ENCODE measurements at places on chromosomes 16 and 17.

DNA sequence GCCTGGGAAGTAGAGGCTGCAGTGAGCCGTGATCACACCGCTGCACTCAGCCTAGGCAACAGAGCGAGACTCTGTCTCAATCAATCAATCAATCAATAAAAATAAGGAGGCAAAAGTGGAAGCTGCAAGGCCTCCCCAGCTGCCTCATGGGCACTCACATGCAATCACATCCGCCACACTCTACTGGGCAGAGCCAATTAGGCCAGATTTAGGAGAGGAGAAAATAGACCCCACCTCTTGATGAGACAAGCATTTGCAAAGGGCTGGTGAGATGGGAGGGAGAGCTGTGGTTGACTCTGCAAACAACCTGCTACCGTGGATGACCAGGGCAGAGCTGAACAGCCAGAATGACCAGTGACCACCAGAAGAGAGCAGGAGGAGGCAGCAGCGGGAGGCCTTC is 14.7 kb upstream of the GSG1L start:
- DNase-seq, result no peak

DNA sequence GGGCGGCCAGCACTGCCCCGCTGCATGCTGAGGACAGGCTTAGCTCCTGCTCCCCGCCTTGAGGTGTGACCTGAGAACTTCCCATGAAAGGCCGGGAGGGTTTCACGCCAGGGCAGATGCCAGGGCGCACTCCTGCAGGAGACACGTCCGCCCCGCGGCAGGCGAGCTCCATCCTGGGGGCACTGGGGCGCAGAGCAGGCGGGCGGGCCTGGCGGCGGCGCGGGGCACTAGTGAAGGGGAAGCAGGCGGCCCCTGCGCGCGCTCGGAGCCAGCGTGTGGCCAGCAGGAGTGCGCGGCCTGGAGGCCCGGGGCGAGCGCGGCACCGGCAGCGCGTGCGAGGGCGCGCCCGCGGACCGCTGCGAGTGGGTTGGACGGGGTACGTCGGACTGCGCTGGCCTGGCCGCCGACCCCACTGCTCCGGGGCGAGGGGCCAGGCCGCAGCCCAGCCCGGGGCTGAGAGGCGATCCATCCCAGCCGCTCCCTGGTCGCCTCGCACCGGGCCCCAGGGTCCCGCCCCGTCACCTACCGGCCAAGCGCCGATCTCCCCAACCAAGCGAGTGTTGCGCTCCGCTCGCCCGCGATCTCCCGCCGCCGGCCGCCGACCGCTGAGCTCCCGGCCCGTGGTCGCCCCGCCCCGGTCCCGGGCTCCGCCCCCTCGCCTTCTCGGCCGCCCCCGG is at the start of gene MAP3K14:
MAP3K14 (minus strand) TSS at position 587 of the 677 bp plus-strand sequence. CDS start 26,275 bp downstream, outside the sequence.
- DNase-seq, result peak; percentile 77

DNA sequence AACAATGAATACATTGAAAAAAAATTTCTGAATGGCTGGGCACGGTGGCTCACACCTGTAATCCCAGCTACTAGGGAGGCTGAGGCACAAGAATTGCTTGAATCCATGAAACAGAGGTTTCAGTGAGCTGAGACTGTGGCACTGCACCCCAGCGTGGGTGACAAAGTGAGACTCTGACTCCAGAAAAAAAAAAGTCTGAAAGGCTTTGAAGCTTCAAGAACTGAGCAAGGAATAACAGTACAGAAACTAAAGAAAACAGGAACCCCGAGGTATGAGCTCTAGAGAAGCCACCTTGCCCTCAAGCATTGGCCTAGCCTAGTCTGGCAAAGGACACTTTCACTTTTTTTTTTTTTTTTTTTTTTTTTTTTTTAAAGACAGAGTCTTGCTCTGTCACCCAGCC is 45.0 kb downstream of the TEX2 start:
- DNase-seq, result no peak

DNA sequence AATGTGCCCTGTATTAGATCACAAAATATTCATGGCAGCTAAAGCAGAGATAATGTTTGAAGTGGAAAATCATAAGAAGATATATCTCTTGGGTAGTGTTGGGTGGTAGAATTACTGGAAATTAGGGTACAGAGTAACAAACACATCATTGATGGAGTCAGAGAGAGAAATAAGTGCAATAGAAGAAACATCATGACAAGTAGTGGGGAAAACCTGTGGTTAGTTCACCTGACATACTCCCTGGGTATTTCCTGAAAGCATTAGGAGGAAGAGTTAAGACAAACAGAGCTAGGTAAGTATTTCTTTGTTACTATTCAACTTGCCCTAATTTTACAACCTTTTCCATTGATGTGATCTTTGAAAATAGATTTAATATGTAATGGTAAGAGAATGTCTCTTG is 691.9 kb upstream of the SOX9 start:
- no peak for DNase-seq

GRCh38 chr17:58932956-58933355 is 173.7 kb downstream of the TRIM37 start:
- no peak for DNase-seq

DNA sequence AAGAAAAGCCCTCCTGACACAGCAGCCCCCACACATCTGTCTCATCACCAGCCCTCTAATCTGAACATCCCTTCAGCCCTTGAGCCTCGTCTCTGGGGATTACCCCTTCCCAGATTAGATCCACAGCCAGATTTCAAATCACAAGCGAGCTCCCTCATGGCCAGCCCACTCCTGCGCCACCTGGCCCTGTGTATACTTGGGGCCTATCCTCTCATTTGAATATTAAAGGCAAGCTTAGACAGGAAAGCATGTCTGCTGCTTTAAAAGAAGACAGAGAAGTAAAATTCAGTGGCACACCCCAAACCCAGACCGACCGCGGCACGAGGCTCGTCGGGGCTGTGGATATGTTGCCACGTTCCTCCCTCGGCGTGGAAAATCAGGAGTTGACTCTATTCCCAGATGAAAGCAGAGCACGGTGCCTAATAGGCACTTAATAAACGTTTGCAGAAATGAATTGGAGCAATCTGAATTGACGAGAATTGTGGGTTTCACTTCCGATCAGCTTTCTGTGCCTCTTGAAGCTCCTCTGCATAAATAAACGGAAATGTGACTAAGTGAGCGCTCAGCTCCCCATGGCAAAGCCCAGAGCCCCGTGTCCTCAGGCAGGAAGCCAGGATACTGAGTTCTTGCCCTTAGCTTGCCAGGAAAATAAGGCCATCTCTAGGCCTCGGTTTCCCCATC is 108.0 kb downstream of the CCDC182 start:
- peak; percentile 95 for DNase-seq

DNA sequence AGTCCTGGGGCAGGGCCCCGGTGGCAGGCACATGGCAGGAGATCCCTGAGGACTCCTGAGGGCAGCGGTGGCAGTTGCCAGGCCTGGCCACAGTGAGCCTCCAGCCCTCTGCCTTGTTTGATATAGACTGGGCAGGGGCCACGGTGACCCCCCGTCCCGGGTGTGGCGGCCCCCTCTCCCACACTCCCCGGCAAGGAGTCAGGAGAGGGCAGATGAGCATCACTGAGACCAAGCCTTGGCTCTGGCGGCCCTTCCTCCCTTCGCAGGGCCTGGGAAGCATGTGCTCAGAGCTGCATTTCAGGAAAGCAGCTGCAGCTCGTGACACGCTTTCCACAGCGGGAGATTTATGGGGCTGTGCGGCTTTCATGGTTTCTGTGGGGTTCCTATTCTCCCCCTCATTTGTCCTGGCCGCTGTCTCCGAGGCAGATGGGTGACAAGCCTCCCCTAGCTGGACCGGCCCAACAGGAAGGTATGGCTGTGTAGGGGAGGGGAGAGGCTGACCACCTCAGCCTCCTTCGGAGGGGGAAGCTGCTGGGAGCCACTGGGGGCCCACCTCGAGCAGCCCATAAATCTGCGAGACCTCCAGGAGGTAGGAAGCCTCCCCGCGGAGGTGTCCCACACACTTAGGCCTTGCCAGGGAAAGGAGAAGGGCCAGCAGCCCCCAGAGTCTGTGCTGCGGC is 211.4 kb downstream of the NTN1 start:
- no peak for DNase-seq

DNA sequence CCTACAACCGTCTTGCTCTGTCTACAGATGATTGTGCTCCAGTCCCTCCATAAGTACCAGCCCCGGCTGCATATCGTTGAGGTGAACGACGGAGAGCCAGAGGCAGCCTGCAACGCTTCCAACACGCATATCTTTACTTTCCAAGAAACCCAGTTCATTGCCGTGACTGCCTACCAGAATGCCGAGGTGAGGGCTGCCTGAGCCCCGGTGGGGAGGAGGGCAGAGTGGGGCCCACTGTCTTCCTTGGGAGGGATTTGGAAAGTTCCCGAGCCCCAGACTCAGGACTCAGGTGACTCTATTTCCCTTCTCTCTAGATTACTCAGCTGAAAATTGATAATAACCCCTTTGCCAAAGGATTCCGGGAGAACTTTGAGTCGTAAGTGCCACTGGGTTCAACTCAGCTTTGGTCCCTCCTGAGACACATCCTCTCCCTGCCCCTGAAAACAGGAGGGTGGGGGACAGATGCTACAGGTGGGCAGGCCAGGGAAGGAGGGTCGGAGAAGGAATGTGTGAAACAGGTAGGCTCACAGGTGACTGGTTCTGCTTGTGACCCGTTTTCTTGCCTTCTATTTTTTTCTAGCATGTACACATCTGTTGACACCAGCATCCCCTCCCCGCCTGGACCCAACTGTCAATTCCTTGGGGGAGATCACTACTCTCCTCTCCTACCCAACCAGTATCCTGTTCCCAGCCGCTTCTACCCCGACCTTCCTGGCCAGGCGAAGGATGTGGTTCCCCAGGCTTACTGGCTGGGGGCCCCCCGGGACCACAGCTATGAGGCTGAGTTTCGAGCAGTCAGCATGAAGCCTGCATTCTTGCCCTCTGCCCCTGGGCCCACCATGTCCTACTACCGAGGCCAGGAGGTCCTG is 11.4 kb downstream of the TBX21 start:
- no peak for DNase-seq

DNA sequence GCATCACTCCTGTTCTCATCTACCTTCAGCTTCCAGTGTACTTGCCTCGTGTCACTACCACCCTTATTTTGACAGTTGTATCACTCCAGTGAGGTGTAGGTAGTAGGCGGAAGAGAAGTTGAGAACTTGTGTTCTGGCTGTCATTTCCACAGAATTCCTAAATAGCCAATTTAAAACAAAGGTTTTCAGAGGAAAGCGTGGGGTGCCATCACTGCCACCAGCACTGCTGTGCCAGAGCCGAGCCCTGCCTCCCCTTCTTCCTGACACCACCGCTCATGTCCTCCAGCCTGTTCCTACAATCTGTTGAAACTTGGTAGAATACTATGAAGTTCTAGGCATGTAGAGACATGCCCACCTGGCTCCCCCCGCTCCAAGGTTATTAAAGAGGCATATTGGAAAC is 215.8 kb downstream of the TANC2 start:
- DNase-seq, result no peak

GRCh38 chr17:81884520-81884919 is 6.9 kb downstream of the ALYREF start:
- no peak for DNase-seq

DNA sequence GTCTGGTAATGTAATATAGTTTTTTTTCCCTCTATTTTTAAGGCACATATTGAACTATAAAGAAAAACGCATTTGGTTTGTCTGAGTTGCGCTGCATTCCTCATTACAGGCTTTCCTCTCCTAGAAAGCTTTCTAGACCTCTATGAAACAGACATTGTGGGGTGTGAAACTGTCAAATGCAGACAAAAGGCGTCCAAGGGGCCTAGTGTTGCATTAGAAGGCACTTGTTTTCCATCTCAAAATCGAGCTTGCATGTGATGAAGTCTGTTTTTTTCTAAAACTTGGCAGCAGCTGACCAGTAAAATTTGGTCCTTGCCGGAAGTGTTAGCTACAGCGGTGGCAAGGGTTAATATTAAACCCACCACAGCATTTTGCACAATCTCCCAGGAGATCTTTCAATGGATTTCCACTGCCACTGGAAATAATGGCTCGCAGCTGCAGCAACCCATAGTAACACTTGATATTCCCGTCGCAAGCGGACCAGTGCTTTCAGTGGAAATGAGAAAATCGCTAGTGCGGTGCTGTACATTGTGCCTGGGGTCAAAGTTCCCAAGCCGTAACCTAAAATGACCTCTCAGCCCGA is 602.6 kb downstream of the KCNJ2 start:
- no peak for DNase-seq

- no peak for DNase-seq
Observed at GRCh38 chr17:39165178-39165840, 652 bp downstream of the ARL5C start.

DNA sequence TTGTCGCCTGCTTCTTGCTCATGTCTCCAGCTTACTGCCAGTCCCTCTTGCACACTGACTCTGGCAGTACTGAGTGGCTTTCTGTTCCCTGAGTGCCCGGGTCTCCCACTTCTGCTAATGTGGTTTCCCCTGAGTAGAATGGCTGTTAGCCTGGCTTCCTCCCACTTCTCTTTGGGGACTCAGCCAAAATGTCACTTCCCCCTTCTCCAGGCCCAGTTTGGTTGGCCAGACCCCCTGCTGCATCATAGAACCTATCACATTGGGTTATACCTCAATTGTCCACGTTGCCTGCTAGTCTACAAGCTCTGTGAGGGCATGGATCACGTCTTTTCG is 304.4 kb downstream of the HS3ST3B1 start:
- no peak for DNase-seq

DNA sequence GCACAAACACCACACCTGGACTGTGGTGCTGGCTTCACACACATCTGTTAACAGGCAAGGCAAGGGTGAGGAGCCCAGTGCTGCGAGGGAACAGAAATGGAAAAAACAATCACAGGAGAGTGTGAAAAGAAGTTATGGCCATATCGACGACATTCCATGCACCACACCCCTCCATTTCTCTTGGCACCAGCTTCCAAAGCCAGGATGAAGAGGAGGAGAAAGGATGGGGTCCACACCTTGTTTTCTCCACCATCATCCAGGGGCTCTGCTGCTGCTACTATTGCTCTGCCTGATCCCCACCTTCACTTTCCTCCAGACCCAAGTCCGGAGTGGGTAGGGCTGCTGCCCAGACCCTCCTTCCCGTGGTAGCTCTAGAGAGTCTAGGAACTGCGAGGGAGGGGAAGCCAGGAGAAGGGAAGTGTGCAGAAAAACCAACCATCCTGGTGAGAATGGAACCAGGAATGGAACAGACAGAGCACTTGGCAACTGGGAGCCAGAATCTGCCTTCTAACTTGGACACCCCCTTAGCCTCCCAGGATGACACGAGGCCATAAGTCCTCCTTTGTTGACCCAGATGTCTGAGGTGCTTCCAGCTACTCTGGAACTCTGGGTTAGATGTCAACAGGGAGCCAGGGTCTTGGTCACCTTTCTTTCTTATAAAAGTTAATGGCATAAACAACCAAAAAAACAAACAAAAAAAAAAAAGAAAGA is 1.2 kb upstream of the PROCA1 start:
- no peak for DNase-seq

- DNase-seq, result no peak
Observed at GRCh38 chr16:10408824-10409381, 23.0 kb downstream of the ATF7IP2 start.

GRCh38 chr16:83923581-83924365 is 24.9 kb downstream of the MLYCD start:
- no peak for DNase-seq

DNA sequence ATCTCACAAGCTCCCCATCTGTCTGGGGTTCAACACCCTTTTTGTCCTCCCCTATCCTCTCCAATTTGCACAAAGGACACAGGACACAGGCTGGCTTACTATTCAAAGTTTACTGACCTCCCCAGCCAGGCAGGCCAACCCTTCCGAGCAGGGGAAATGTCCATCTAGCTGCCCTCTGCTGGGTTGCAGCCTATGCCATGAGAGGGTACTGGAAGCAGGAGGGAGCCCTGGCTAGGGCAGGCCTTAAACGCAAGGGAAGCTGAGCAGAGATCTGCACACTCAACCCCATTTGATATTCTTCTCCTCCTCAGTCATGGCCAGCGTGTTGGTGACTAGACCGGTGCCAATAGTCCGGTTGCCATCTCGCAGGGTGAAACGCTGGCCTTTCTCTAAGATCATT is 3.5 kb downstream of the TUFM start:
- DNase-seq, result no peak

- DNase-seq, result no peak
Observed at GRCh38 chr16:68713361-68713760, 23.7 kb upstream of the CDH1 start.
